GM23338 (cell line): ENCODE measurements at places on chromosomes 16 and 17. TPM values are rescaled to one million over a fixed set of nuclear protein-coding genes. Genes with fewer than 3 reads are reported as not detected.

- no peak for DNase-seq
Observed at GRCh38 chr17:74042744-74043486, 160.6 kb upstream of the RPL38 start.

DNA sequence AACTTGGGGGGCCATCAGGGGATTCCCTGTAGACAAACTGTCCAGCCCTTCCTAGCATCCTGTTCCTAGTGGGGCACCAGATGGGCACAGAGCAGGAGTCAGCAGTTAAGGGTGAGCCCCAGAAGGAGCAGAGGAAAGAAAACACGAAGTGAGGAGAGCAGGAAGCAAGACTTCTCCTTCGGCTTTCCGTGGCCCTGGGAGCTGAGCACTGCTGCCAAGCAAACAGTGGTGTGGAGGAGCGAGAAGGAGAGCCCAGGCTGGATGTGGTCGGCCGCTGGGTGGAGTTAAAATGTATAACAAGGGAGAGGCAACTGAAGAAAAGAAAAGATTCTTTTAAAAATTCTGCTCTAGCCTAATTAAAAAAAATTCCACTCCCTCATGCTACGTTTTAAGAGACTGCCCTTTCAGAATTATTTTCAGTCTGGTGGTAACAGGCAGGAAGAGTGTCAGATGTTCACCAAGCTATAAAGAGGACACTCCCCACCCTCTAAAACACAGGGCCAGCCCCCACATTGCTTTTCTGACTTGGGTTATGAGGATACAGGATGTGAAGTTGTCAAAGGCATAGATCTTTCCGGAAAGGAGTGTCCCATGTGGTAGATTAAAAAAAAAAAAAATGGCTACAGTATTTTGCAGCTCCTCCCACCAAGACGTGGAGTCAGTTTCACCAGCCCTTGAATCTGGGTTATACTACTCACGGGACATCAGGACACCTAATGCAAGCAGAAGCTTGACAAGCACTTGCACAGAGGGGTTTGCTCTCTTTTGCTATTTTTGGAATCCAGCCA is 74.9 kb upstream of the ZFHX3 start:
- no peak for DNase-seq

GRCh38 chr17:50533720-50534148 is 1.2 kb downstream of the EPN3 start:
- DNase-seq = peak; percentile 53

GRCh38 chr17:71423871-71424546 is 696.8 kb upstream of the SOX9 start:
- DNase-seq = peak; percentile 5

DNA sequence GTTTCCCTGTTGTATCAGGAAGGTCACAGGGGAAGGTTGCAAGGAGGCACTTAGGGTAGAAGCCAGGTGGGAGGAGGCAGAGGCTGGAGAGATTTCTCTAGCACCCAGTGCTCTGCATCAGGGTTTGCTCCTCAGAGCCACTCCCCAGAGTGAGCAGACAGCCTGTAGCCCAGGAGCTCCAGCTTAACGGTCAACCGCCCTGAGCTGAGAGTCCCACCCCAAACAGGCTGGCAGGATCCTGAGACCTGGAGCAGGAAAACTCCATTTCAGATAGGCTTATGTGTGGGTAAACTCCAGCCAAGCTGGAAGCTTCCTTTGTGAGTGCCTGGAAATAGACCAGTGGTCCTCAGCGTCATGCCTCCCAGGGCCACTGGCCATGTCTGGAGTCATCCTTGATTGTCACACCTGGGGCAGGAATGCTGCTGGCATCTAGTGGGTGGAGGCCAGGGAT is 37.9 kb downstream of the MPRIP start:
- DNase-seq = no peak

GRCh38 chr16:84928679-84929420 is 82.5 kb downstream of the ZDHHC7 start:
- DNase-seq = no peak

Gene GRN
- 193 and 216 TPM in 2 replicates for total RNA-seq

DNA sequence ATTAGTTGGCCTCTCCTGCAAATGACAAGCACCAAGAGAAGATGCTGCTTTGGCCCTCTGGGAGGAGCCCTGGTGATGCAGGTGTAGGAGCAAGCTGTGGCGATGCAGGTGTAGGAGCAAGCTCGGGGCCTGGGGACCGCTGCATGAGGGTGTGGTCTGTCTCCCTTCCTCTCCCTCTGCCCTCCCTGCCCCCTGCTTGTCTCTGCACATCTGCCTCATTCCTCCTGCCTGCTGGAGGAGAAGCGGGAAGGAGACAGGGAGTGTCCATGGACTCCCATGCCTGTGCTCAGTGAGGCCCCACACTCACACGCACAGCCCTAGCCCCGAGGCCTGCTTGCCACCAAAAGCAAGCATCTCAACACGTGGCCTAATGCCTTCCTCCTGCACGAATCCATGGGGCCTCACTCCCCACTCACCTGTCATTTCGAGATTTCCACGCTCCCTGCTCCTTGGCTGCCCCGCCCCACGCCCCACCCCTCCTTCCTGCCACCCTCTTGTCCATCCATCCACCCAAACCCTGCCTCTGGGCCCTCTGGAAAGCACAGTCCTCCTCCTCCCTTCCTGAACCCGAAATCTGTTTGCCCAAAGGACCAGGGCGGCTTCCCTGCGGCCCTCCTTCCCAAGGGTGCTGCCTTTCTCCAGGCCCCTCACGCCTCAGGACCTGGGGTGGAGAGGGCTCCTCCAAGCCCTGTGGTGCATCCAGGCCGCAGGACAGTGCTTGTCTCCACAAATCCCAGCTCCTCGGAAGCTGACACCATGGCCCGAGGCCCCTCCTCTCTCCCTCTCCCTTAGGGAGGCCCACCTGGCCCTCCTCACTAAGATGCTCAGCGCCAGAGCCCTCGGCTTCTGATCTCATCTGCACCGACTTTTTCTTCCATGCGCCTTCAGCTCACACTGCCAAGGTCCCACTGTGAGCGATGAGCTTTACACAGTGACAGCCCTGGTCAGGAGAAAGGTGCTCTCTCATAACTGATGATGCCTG is 11.8 kb upstream of the ALDH3A1 start:
- DNase-seq = no peak

DNA sequence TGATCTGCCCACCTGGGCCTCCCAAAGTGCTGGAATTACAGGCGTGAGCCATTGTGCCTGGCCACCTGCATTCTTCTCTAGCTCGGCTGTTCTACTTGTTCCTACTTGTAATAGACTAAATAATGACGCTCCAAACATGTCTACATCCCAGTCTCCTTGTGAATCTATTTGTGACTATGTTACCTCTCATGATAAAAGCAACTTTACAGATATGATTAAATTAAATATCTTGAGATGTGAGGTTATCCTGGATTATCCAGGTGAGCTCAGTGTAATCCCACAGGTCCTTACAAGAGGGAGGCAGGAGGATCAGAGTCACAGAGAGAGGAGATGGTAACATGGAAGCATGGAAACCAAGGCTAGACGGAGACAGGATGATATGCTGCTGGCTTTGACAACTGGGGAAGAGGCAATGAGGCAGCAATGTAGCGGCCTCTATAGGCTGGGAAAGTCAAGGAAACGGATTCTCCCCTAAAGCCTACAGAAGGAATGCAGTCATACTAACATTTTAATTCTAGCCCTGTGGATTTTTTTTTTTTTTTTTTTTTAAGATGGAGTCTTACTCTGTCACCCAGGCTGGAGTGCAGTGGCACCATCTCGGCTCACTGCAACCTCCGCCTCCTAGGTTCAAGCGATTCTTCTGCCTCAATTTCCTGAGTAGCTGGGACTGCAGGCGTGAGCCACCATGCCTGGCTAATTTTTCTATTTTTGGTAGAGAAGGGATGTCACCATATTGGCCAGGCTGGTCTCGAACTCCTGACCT is 5.0 kb upstream of the LASP1 start:
- DNase-seq = peak; percentile 80

Gene TMEM11
- 38.5 and 40.0 TPM in 2 replicates for total RNA-seq
